ENCODE measurements at places on chromosomes 3 and 15.

- peak; percentile 50 for DNase-seq
Observed at GRCh38 chr15:53586799-53587198, 172.7 kb downstream of the WDR72 start.

DNA sequence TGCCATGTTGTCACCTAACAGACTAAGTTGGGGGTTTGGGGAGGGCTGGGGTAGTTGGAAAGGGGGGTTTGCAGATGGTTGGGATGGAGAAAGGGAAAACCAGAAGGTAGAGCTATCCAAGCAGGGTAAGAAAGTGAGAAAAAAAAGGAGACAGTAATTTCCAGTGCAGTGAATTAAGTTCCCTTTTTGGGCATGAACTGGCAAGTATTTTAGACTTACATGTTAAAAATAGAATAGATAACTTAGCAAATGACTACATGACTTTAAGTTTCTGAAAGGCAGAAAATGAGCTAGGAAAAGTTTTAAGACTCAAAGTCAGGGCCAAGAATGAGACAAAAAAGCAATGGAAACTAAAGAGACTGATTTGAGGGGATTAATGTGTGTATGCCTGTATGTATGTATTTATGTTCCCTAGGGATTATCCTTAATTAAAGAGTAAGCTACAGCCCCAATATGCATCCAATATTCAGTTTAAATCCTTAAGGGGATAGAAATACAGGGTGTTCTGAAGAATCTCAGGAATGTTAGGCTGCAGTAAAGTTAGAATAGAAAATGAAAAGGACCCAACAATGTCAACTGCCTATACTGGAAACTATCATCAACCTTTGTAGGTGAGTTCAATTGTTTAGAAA lies 285.2 kb upstream of the MME start:
- peak; percentile 13 for DNase-seq

DNA sequence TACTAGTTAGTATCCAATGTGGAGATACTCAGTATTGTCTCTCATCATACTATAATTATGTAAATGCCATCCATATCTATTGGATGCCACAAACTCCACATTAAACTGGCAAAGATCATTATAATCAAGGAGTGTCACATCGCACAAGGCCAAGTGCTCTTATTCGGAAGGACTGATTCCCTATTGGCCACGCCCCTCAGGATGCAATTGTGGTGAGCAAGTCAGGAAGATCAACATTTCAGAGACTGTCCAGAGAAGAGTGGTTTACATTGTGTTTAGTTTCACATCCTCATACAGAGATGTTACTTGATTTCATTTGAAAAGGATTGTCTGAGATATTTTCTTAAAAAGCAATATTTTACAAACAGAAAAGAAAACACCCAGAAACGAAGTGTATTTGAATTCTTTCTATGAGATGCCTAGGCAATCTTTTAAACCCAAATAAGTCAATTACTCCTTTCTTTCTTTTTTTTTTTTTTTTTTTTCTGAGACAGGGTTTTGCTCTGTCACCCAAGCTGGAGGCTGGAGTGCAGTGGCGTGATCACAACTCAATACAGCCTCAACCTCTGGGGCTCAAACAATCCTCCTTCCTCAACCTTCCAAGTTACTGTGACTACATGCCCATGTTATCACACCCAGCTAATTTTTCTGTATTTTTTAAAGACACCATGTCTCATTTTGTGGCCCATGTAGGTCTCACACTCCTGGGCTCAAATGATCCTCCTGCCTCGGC lies 369.1 kb downstream of the RBMS3 start:
- peak; percentile 34 for DNase-seq

DNA sequence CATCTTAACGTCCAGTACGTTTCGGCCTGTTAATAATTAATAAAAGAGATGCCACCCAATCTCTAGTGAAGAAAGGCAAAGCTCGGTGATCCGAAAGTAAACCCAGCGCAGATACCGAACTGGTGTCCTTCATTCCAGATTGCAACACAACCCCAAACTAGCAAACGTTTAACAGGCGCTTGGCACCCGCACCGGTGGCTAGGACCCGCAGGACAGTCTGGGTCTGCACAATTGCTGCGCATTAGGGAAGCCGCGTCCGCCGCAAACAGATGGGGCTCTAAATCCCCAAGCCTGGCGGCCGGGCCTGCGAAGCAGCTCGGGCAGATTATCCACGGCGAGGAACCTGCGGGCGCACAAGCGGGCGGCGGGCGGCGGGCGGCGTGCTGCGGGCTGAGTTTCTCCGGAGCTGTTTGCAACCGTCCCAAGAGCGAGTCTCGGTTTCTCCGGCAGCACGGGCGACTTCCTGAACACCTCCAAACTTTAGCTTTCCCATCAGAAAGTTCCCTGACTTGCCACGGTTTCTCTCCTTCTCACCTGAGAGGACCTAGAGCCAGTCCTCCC lies 112.1 kb upstream of the ICE2 start:
- DNase-seq: peak; percentile 44

DNA sequence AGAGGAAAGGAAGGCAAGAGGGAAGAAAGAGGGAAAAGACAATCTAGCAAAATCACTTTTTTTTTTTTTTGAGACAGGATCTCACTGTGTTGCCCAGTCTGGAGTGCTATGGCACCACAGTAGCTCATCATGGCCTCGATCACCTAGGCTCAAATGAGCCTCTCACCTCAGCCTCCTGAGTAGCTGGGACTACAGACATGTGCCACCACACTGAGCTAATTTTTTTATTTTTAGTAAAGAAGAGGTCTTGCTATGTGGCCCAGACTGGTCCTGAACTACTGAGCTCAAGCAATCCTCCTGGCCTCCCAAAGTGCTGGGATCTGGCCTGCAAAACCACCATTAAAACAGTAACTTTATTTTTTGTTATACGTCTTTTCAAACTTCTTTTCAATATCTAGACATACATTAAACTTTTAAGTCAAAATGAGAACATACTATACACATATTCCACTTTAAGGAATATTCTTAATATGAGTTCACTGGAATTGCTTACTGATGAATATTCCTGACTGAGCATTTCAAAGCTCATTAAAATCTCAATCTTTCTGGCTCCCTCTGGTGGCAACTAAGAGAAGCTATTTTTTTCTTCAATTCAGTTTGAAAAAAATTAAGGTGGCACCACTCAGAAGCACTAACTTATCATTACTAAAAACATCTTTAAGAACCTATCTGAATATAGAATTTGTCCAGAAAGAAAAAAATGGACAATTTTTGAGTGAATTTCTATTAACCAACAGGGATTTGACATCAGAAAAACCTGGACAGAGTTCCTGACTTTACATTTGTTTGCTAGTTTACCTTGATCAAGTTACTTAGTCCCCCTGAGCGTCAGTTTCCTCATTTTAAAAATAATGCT lies 40.9 kb downstream of the UACA start:
- DNase-seq: peak; percentile 56

DNA sequence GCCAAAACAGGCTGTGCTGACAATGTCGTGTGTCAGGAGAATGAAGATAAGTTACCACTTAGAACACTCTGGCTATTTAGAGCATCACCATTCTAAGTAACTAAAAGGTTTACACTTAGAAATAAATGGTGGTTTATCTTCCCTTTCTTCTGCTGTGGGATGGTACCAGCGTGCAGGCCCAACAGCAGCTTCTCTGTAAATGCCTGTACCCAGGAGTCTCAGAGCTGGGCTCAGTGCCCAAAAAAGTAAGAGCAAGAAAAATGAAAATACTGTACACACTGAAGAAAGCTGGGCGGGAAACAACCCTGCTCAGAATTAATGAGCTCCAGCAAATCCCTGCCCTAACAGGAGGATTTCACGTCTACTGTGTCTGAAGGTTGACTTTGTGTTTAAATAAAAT lies 206.5 kb downstream of the MFSD1 start:
- DNase-seq: no peak

- no peak for DNase-seq
Observed at GRCh38 chr3:114404590-114404989, 110.8 kb downstream of the TIGIT start.

DNA sequence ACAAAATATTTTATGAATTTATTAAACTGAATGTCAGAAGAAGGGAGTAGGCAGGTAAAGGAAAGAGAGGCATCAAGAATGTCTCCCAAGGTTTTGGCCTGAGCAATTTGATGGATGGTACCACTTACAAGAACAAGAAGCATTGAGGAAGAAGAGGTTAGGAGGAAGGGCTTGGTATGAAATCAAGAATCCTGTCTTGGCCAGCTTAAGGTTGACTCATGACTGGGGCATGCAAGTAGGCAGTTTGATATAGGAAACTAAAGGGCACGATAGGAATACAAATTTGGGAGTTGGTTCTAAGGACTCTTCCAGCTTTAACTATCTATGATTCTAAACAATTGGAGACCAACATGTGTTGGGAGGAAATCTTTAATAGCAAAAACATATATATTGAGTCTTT lies 79.1 kb downstream of the NTRK3 start:
- no peak for DNase-seq

DNA sequence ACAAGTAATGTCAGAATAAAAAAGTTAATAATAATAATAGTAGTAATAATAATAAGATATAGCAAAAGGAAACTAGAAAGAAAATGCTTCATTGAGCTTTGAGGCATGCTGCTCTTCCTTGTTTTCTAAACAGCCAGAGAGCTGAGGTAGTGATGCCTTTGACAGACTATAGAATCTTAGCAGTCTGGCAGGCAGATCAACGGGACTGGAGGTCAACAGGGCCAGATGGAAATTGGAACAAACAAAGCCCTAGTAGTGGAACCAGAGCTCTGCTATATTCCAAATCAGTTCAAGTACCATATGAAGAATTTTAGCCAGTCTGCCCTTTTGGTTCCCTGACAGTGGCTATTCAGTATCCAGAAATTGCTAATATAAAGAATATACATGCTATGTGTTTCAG lies 278.6 kb downstream of the NLGN1 start:
- no peak for DNase-seq

DNA sequence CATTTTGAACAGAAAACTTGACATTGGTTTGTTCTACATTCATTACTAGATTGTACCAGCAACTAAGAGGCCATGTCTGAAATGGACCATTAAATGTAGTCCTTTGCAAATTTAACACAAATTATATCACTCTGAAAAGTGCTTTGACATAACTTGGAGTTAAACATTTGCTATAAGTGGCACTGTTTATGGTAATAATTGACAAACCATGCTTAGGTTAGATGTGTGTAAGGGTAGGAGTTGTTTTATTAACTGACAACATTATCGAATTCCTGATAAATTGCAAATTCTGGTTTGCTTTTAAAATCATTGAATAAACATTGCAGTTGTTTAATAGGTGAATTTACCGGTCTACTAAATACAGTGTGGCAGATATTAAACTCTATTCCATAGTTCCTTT lies 6.1 kb upstream of the TMEM207 start:
- no peak for DNase-seq

- no peak for DNase-seq
Observed at GRCh38 chr3:42527368-42527917, 25.0 kb downstream of the VIPR1 start.

GRCh38 chr15:93283854-93284253 lies 194.8 kb upstream of the RGMA start:
- no peak for DNase-seq

DNA sequence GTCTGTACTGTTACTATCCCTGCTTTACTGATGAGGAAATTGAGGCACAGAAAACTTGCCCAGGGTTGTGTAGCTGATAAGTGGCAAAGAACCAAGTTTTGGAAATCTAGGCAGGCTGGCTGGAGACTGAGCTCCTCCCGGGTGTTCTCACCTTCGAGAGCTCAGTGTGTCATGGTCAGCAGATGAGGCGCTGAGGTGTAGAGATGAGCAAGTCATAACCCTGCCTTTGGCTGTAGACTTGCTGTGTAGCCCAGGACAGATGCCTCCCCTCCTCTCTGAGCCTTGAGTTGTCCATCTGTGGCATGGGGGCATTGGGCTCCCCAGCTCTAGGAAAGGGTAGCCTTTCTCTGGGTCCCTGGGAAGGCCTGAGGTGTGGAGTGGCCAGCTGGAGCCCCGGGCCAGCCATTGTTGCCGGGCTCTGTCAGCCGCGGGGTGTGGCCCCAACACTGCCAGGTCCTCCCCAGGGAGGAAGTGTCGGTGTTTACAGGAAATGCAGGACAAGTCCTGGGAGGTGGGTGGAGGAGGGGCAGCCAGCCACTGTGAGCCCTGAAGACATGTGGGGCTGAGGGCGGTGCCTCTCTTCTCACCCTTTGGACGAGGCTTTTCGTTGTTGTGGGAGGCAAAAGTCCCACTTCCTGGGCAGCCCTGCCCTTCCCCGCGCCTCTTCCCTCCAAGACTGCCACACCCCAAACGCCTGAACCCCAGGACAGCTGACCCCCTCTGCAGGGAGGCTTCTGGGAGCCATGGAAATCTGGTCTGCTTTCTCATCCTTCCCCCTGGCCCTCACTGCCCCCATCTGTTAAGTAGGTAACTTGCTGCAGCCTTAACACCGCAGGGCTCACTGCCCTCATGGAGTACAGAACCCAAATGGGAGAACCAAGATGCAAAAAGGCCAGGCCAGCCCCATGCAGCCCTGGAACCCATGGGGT lies 29.1 kb downstream of the FGD5 start:
- no peak for DNase-seq

GRCh38 chr15:41799488-41799805 lies 25.2 kb downstream of the MAPKBP1 start:
- DNase-seq: no peak

DNA sequence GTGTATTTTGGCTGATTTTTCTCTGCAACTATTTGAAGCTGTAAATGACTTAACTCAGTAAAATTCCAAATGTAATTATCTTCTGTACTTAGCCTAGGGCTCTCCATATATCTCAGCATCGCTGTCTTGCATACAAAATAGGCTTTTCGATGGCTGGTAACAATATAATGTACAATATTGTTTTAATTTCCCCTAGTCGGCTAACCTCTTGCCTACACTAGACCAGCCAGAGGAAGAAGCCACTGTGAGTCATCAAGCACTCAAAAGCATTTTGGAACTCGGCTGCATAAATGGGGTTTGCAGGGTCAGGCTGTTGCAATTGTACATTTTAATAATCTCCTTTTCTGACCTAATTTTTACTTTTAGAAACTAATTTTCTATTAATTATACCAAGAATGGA lies 583.8 kb downstream of the FOXP1 start:
- peak; percentile 70 for DNase-seq

DNA sequence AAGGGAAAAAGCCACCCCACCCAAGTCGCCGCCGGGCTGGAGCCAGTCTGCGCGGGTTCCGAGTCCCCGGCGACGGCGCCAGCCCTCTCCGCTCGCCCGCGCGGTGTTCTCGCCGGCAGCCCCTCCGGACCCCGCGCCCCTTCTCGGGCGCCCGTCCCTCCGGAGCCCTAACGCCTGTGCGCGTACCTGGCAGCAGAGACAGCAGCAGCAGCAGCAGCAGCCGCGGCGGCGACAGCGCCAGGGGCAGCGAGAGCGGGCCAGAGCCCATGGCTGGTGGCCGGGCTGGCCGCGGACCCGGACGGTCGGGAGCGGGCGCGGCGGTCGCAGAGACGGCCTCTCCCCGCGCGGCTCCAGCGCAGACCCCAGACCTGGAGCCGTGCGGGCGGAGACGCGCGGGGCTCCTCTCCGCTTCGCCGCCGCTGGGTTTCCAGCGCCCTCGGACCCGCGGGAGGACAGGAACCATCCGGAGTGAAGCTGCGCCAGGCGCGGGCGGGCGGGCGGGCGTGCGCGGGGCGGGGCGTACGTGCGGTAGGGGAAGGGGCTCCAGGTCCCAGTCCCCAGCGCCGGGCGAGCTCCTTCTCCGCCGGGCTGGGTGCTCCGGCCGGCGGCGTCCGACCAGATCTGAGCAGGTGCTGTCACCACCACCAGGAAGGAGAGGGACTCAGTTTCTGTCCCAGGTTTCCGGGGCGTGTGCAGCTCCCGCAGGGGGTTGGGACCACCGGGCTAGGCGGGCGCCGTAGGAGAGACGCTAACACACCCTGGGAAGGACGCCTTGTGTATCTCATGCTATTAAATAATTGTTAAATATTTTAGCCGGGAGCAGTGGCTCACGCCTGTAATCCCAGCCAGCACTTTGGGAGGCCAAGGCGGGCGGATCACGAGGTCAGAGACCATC lies at the start of gene CHRNA3:
TSS of gene CHRNA3 (minus strand) at position 470 of the 895 bp plus-strand sequence. CDS start at position 268, 202 bp downstream.
- no peak for DNase-seq

GRCh38 chr15:73870700-73871408 lies 2.5 kb upstream of the TBC1D21 start:
- no peak for DNase-seq
